ENCODE measurements at places on chromosomes 5 and 9.

GRCh38 chr5:1593903-1594356 is 70.2 kb upstream of the LPCAT1 start:
- no peak for DNase-seq

DNA sequence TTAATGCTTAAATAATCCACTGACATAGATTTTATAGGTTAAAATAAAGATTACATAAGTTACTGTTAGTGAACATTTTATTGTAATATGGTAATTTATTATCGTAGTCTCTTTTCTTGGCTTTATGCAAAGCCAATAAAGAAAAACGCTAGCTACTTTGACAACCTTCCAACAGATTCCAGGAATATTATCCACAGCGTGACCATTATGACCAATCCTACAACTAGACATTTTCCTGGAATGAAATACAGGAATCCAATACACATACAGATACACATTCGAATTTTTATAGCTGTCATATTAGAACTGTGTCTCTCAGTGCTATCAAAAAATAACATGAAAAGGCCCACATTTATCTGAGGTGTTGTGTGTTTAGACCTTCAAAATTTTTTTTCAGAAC is 13.1 kb downstream of the RPS23 start:
- no peak for DNase-seq

DNA sequence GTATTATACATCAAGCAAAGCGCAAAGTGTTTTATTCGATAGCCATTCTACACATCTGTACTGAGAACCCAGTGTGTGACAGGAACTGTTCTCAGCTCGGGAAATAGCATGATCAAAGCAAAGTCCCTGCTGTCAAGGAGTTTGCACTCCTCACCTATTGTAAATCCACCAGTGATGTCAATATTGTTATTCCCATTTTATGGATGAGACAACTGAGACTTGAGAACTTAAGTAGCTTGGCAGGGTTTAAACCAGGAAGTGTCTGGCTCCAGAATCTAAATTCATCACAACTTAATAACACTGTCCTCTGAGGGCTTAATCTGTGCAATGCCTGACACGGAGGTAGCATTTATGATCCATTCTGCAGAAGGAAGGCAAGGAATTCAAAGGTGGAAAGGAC is 50.7 kb downstream of the ADAM19 start:
- DNase-seq, result no peak

DNA sequence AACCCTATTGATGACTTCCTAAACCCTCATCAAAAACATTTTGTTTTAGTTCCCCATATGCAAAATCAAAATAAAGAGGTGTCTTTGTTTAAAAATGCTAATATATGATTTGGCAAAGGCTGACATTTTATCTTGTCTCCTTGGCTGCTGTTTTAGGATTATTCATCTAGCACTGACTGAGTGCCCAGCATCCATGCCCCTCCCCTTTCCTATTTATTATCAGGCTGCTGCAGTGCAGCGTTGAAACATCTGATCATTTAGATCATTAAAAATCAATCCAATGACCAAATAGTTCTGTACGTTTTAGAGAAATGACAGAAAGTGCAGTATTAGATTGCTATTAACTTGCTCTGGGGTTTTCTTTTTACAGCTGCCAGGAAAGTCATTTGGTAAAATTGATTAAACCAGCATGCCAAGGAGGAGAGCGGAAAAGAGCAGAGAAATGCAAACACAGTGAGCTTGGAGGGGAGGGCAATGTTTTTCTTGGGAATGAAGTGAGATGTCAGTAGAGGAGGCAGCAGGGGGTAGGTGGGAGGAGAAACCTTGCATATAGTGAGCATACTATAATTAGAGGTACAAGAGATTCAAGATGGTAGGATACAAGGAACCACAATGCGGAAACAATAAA is 286.3 kb downstream of the PDE4D start:
- DNase-seq, result no peak

DNA sequence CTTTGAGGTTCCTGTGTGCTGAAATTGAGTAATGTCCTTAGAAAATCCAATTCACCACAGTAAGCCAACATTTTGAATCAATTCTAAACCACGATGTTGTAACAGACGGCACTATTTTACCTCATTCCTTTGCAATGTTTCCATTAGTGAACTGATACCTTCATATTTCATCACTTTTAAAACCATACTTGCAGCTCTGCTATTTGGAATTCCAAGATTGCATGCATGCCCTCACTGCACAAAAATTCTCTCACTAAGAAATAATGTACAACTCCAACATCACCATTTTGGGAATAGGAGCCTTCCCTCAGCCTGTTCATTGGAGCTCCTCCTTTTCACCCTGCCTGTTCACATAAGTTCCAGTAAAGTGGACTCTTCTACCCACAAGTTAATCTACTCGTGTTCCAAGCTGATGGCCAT is 74.8 kb upstream of the TGFBR1 start:
- DNase-seq, result peak; percentile 99

- no peak for DNase-seq
These were observed 905 bp downstream of the CDK9 start for GRCh38 chr9:127786773-127787104.

DNA sequence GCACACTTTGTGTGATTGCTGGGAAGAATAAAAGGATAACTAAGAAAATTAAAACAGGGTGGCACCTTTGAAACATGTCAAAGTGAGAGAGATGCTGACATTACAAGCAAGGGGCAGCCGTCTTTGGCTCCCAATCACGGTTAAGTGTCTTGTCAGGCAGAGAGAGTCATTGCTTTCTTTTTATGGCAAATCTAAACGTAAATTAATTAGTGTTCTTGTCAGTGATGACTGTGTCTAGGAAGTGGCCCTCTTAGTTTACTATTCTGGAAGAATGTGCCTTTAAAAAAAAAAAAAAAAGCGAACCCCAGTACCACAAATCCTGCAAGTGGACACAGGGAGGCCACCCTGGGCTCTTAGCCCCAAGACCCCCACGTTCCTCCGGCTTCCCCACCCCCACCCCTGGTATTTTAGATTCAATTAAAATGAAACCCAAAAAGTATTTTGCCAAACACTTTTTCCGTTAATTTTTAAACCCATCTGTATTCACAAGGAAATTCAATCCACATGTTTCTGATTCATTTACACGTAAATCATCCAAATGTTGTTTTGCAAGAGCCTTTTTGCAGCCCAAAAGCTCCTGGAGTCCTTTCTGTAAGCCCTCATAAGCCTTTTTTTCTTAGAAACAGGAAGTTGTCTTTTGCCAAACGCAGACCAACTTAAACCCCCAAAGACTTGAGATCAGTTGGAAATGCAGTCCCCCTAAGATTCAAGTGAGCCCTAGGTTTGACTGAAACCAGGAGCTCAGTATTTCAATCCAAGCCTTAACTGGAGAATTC is 399.3 kb downstream of the EBF1 start:
- peak; percentile 1 for DNase-seq

- no peak for DNase-seq
These were observed 34.7 kb downstream of the MSX2 start for GRCh38 chr5:174759091-174759490.

All from amniotic epithelial cell (primary cell).